ENCODE measurements at places on chromosomes 6 and 20.

- DNase-seq: no peak
Measured at GRCh38 chr6:105263685-105264610, 84.1 kb upstream of the POPDC3 start.

DNA sequence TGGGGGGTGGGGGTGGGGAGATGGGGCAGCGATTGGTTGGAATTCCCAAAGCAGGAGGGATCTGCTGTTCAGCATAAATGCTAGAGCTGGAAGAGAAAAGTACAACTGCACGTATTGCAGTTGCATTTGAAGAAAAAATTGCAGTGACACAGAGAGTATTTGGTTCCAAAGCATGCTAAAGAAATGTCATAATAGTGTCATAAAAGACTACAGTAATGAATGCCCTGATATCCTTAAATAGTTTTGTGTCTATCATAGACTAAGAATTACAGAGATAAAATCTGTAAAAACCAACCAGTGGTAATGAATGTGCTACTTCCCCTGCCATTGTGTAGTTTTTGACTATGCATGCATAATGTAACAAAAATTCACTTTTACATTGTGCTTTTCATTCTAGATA lies 693.6 kb upstream of the SLC35B3 start:
- DNase-seq: no peak

DNA sequence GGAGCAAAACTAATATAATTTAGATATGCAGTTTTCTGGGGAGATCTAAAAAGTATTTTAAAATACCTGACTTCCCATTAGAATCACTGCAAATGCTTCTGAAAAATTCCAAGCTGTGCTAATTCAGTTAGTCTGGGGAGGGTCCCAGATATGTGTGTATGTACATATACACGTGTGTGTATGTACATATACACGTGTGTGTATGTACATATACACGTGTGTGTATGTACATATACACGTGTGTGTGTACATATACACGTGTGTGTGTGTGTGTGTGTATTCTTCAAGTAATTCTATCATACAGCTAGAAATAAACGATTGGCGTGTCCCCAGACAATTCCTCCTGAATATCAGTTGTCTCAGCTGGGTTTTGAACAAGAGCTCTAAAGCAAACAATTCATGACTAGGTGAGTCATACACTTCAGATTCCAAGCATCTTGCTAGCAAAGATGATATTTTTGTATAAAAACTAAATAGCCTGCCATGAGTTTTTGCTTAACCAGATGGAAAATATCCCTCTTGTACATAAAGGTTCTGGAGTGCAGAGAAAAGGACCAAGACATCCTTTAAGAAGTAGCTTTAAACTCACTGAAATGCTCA lies 58.2 kb downstream of the SPACA1 start:
- DNase-seq: no peak

DNA sequence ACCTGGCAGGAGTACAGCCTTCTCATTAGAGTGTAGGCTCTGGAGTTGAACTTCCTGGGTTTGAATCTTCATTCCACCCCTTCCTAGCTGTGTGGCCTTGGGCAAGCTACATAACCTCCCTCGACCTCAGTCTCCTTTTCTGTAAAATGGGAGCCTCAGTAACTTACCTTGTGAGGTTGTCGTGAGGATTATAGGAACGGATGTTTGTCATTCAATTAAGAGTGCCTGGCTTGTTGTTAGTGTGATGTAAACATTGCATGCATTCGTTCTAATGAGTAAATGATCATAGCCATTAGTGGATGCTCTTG lies 45.2 kb downstream of the TOX2 start:
- DNase-seq: no peak

All from activated T-cell treated with anti-CD3 and anti-CD28 coated beads, Interleukin-2, amount 50 U/mL, for 24 hours (primary cell).